Heart right ventricle (tissue), 16 donors: ENCODE measurements at places on chromosomes 11 and 22. TPM values are rescaled to one million over a fixed set of nuclear protein-coding genes. Genes with fewer than 3 reads are reported as not detected.

The CNTF gene
- total RNA-seq, result 1.6 TPM

DNA sequence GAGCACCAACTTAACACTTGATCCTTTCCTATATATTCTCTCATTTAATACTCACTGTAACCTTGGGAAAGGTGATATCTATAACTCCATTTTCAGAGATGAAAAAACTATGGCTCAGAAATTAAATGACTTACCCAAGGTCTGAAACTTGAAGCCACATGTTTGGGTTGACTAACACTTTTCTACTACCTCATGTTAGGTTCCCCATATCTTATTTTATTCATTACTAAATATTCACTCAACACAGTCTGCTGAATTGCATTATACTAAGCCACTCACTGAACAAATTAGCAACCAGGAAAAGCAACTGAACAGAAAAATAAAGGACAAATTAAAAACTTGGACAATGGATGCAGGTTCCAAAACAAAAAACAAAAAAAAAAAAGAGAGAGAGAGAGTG is 59.9 kb downstream of the FAM168A start:
- H3K27ac ChIP-seq, result no peak overlapping the region
- no peaks in the 10 kb centered on the region for H3K27me3 ChIP-seq
- H3K36me3 ChIP-seq, result no peaks in the 10 kb centered on the region
- DNase-seq, result no peak
- H3K4me3 ChIP-seq, result no peak overlapping the region
- peaks cover 9% of the 10 kb centered on the region for H3K4me1 ChIP-seq

GRCh38 chr22:35065183-35065582 is 775 bp upstream of the ISX start:
- H3K36me3 ChIP-seq, result no peaks in the 10 kb centered on the region
- no peaks in the 10 kb centered on the region for H3K27me3 ChIP-seq
- H3K27ac ChIP-seq, result no peak overlapping the region
- no peak overlapping the region for H3K4me3 ChIP-seq

DNA sequence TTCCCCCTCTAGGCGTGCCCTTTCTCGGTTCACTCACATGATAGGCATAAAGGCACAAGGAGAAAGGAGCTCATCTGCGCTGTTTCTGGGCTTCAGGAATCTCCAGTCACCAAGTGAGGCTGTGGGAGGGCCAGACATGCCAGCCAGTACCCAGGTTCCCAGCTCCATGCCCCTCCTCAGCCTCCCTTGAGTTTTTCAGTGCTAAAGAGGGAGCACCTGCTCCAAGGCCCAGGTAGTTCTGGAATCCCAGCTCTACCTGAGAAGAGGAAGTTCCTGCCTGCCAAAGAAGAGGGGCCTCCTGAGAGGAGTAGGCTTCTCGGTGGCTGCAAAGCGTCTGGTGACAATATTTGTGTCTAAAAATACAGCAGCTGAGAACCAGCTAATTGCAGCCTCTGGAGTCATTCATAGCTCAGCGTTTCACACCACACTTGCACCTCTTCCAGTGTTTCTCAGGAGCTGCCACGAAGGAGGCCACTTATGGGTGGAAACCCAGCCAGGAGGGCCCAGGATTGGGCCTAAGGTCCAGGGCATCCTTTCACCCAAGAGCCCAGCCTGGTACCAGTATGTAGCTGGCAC is 197.4 kb downstream of the TRIM29 start:
- DNase-seq, result no peak
- H3K4me1 ChIP-seq, result no peaks in the 10 kb centered on the region
- no peak overlapping the region for H3K4me3 ChIP-seq
- peak overlapping the region; percentile 35 for H3K27ac ChIP-seq
- no peaks in the 10 kb centered on the region for H3K36me3 ChIP-seq
- H3K27me3 ChIP-seq, result peaks cover 6% of the 10 kb centered on the region
